Foreskin melanocyte (primary cell): ENCODE measurements at places on chromosomes 12 and 14.

DNA sequence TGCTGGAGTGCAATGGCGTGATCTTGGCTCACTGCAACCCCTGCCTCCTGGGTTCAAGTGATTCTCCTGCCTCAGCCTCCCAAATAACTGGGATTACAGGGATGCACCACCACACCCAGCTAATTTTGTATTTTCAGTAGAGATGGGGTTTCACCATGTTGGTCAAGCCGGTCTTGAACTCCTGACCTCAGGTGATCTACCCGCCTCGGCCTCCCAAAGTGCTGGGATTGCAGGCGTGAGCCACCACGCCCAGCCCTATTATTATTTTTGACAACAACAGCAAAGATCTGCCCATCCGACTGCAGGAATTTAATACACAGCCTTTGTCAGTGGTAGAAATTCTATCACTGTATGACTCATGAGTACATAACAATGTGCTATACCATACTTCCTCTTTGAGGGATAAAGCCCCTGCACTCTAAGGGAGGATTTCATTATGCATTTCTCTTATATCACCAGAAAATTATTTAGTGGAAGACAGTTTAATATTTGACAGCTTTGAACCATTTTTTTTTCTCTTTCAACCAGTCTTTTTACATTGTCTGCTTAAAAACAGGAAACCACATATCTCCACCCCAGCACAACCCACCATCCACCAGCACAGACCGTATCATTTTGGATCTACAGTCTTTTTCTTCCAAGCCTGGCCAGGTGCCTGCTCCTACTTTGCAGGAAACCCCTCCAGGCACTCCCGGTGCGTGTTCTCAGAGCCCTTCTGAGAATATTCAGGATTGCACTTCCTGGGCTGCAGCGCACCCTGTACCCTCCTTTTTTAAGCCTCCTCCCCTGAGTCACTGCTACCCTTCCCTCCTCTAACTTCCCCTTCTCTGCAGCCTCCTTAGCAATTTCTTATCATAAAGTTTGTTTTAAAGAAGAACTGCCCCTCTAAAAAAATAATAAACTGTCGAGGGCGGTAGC lies 594 bp downstream of the ARHGDIB start:
- peak; percentile 13 for DNase-seq

DNA sequence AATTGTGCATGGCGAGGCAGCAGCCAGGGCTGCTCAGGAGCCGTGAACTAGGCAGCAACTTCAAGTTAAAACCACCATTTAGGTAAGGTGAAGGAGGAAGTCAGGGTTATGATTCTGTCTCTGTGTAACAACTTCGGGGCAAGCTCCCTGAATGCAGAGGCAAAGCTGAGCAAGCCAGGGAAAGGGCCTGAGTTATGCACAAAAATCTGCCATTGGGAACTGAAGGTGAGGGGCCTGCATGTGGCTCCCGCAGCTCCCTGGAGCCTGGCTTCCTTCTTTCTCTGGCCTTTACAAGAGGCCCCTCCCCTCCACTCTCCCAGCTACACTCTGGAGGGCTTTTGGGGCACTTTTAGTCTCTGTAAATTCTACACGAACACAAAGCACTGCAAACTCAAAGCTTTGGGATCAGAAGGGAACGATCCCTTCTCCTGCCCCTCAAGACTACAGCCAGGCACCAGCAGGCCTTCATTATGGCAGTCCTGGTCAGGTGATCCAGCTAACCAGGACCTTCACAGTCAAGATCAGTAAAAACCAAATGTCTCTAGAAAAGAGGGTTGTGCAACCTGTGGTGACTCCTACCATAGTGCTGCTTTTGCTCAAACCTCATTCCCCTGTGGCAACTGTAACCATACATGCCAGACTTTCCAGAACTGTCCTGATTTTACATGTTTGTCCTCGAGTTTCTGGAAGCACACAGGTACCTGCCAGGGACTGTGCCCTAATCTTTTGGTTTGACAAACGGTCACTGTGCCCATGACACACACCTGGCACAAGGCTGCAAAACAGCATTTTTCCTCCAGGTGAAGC lies 67.2 kb upstream of the PTGR2 start:
- DNase-seq, result no peak

- DNase-seq, result no peak
Observed at GRCh38 chr12:61797266-61797665, 462.9 kb upstream of the USP15 start.

- DNase-seq, result peak; percentile 74
Observed at GRCh38 chr14:81386290-81386745, 13.8 kb downstream of the STON2 start.

- DNase-seq, result no peak
Observed at GRCh38 chr12:31801872-31802271, 73.1 kb upstream of the AMN1 start.

DNA sequence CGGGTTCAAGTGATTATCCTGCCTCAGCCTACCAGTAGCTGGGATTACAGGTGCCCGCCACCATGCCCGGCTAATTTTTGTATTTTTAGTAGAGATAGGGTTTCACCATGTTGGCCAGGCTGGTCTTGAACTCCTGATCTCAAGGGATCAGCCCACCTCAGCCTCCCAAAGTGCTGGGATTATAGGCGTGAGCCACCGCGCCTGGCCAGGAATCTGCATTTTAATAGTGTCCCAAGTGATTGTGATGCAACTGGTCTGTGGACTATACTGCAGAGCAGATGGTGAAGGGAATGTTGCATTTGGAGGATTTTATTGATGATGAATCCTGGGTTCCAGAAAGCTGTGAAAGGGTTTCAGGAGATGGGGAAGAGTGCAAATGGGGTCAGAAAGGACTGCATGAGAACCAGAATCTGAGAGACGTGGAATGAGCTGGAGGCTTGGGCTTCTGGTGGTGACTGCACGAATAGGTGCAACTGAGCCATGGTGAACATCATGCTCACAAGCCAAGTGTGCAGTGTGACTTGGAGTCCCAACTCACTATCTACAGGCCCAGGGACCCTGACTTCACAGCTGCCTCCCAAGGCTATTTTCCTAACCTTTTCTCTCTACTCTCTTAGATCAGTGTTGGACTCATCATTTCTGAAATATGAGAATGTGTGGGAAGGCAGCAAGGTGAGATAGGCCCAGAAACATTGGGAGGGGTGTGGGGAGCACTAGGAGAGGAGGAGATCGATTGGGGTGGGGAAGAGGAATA lies 4.5 kb downstream of the RPS26 start:
- DNase-seq, result no peak

GRCh38 chr12:127987199-127987901 lies 279.6 kb upstream of the TMEM132C start:
- no peak for DNase-seq

DNA sequence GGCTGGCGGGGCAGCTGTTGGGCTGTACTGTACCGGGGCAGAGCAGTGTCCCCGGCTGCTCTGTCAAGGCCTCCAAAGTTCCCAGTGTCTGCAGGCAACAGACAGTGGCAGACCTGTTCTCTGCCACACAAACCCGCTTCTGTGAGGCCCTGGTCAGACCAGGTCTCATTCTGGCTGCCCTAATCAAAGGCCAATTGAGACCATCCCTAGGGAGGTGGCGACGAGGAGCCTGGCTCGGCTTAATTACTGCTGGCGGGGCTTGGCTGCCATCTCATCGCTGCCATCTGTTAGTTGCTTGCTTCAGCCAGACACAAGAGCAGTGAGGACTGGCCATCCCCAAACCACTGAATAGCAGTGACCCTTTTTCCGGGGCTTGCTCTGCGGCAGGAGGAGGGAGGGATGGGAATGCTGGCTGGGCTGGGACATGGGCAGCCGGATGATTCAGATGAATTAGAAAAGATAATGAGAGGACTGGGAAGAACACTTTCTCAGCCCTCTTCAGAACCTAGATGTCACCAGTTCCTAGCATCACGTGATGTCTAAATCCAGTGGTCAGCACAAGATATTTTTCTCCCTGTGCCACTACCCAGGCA lies 24.5 kb downstream of the ERG28 start:
- DNase-seq, result peak; percentile 44

DNA sequence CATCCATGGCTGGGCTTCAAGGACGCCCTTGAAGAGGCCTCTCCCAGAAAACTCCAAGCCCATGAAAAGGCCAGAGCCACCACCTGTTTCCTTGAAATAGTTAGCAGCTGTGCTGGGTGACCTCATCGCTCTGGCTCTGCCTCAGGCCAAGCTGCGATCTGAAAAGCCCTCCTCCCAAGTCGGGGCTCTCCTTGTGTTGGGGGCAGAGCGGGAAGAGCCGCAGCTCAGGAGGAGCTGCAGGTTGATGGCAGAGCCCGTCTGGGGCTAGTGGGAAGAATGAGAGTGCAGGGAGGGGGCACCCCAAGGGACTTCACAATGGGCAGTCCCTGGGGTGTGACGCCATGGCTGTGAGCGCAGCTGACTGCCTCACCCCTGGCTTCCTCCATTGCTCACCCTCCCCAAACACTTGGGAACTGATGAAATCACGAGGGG lies 50.0 kb upstream of the STON2 start:
- DNase-seq, result no peak
